ENCODE measurements at places on chromosomes 3 and 15.

DNA sequence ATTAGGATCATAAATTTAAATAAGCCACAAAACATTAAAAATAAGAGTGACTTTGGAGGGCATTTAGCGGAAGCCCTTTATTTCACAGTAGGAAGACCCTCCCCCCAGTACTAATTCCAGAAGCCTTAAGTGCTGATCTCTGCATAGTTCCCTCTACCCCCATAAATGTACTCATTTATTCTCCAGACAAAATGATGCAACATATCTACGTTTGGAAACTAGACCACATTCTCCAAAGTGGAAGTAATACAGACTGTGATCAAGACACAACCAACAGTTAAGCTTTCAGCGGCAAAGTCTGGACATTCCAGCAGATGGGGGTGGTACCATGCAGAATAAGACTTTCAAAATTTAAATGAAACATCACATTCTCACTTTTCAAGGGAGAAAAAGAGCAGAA is 44.8 kb upstream of the RPS17 start:
- DNase-seq: peak; percentile 71

DNA sequence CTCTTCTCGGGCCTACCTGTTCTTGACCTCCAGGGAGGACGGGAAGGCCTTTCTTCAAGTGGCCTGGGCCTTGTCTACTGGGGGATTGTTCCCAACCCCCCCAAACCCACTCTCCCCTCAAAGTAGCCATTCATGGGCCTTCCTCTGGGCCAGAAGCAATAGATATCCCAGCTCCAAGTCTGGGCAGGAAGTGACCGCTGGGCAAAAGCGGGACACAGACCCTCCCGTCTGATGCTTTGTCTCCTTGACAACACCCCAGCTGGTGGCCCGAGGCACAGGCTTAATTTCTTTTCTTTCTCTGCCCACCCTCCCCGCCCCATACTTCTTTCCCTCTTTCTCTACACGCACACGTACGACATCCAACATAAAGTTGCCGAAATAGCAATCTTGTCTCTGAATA is 41.4 kb upstream of the FEZF2 start:
- no peak for DNase-seq

DNA sequence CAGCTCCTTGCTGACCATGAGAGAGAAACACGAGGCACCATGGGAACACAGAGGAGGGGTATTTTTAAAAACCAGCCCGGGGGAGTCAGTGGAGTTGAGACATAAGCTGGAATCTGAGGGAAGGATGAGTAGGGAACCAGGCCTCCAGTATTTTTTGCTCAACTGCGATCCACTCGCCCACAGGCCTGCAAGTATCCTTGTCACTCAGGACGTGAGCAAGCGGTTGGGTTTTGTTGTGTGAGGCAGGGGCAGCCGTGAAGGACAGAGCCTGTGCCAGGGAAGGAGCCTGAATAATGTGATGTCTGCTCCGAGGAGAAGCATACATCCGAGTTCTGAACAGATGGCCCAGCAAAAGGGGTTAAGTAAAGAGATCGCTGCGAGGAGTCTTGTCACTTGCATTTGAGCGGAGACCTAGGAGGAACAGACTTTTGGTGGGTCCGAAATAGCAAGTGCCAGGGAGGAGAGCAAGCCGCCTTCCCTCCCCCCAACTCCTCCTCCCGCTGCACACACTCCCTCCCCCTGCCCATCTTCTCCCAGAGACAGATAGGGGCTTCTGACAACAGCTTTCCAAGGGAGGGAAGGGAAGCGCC is 20.4 kb upstream of the NTRK3 start:
- DNase-seq: no peak

GRCh38 chr3:8345398-8345797 is 156.2 kb upstream of the LMCD1 start:
- DNase-seq: peak; percentile 8

DNA sequence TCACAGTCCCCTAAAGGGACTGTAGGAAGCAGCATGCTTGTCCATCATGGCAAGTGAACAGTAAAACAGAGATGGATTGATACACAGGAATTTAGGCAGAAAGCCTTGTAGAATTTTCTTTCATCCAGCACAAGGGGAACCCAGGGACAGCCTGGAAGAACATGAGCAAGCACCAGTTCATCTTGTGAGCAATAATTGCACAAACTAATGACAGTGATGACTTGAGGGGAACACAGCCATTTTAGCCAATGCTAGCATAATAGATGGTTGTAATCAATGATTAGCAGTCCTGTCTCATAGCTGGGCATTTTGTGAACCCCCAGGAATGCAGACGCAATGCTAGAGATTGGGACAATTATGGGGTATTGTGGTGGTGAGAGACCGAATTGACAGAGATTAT is 6.7 kb downstream of the CD200 start:
- DNase-seq: no peak

- no peak for DNase-seq
These were observed 37.9 kb upstream of the MGLL start for GRCh38 chr3:127860211-127860696.

- no peak for DNase-seq
These were observed 44.8 kb downstream of the ST8SIA2 start for GRCh38 chr15:92438471-92438870.

GRCh38 chr15:58854593-58854992 is 78.9 kb downstream of the SLTM start:
- no peak for DNase-seq

- DNase-seq: no peak
These were observed 67.3 kb upstream of the ST3GAL6 start for GRCh38 chr3:98695796-98696195.

DNA sequence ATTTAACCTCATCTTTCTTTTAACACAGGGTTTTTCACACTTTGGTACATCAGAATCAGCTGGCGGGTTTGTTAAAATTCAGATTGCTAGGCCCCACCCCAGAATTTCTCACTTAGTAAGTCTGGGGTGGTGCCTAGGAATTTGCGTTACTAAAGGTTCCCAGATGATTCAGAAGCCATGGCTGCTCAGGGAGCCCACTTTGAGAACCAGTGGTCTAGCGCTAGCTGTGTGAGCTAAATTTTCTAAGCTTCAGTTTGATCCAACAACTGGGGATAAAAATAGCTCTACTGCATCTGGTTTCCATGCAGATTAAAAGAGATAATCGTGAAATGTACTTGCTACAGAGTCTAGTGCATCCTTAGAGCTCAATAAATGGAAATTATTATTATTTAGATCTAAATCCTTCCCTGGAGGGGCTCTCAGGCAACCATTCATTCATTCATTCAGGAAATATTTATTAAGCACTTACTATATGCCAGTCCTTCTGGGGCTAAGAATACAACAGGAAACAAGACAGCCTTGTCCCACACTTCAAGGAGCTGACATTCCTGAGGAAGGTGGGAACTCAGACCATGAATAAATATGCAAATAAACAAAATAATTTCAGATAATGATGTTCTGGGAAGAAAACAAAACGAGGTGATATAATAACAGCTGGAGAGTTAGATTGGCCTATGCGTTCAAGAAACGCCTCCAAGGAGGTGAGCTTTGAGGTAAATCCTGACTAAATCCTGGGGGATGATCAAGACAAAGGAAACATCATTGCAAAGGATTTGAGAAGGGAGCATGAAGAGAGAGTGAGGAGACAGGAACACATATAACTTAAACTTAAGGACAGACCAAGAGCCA is 3.9 kb upstream of the CIDEC start:
- DNase-seq: no peak

DNA sequence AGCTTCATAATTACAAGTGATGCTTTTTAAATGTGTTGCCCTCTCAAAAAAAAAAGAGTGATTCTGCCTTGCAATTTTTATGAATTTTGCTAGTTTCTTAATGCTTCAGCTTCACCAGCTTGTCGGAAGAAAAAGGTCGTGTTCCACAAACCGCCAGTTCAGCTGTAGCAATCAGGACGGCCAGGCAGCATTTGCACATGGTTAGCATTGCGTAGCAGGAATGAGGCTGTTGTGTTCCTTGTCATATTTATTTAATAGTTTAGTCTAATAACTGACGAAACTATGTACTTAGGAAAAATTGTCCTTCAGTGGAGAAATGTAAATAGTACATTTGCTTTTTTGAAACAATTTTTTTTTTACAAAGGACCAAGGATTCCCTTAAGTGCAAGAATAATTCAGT is 64.9 kb upstream of the SELENOK start:
- no peak for DNase-seq

DNA sequence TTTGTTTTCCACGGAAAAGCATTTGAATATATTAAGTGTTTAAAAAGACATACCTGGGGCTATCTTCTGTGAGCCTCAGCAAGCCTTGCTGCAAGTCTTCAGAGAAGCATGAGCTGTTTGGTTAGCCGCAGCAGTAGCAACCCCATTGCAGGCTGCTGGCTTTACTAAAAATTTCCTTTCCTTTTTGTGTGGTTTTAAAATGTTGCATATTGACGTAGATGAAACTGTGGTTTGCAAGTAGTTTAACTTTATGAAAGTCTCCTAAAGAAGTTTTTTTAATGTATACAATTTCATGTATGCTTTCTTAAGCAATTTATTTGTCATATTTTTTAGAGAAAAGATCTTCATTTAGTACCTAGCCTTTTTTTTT is at the start of gene GPR171:
Gene GPR171 (minus strand): TSS at position 166 of the 370 bp plus-strand sequence. CDS start 3,830 bp downstream, outside the sequence.
- DNase-seq: peak; percentile 66

- DNase-seq: no peak
These were observed 368.9 kb upstream of the ONECUT1 start for GRCh38 chr15:53158995-53159394.

GRCh38 chr3:143839980-143840379 is 8.3 kb downstream of the SLC9A9 start:
- DNase-seq: no peak

DNA sequence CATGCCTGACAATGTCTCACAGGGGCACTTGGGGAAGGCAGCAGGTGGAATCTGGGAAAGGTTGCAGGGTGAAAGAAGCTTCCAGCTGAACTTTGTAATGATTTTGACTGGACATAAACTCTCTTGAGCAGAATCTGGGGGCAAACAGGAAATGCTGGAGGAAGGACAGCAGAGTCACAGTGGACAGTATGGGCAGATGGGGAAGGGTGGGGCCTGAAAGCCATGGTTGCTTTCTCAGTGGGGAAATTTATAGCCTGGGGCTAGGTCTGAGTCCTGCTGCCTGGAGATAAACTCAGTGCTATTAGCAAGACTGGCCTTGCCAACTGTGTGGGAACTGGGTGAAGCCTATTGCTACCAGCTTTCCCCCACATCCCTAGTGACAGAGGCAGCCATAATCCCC is 203.2 kb downstream of the OSBPL10 start:
- no peak for DNase-seq

GRCh38 chr3:124234852-124235252 is 242.9 kb upstream of the ROPN1 start:
- DNase-seq: no peak

- no peak for DNase-seq
These were observed 113.4 kb downstream of the CCNL1 start for GRCh38 chr3:157046520-157046919.

GRCh38 chr15:89070197-89071124 is 17.8 kb upstream of the ABHD2 start:
- DNase-seq: peak; percentile 87

DNA sequence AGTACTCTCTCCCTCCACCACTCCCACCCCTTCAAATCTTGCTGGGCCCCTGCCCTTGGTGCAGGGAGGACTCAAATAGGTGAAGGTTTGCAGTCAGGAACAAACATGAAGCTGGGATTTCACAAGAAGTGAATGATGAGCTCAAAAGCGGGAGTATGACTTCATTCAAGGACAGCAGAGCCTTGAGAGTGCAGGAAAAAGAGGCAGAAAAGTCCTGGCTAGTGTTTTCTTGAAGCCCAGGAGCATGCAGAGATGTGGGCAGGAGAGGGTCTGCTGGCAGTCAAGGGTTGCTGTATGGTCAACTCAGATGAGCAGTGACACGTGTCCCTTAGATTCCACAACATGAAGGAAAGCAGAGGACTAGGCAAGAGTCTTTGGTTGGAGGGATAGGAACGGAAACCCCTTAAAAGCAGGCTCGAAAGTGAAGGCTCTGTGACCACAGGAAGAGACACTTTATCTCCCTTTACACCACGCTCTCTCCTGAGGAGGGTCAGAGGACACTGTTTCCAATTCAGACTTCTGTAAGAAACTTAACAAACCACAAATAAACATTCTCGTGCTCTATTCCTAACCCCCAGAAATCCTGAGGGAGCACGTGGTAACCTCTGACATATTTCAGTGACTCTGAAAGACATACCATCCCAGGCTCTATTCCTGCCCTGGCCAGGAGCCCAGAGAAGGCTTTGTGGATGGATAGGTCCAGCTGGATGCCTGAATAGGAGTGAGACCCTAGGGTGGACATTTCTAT is 168.0 kb upstream of the NDN start:
- peak; percentile 42 for DNase-seq

DNA sequence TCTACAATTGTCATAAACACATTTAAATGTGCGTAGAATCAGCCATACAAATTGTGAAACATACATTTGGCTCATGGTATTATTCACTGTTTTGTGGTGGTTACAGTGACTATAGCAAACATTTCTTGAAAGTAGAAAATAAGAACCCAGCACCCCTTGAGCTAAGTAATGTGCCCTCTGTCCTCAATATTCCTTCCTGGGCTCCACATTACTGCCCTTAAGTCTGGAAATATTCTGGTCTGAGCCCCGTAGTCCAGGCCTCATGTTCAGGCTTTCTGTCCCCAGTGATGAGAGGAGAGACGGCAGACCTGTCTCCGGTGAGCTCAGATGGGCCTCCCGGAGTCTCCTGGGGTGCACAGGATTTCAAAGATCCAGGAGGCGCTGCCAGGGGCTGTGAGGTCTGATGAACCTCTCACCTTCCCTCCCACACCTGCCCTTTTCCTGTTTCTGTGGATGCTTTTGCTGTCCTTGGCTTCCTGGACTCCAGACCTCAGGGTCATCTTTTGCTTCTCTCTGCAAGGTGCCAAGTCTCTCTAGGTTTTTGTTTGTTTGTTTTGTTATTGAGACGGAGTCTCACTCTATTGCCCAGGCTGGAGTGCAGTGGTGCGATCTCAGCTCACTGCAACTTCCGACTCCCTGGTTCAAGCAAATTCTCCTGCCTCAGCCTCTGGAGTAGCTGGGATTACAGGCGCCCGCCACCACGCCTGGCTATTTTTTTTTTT is 8.8 kb upstream of the MUC20 start:
- no peak for DNase-seq

DNA sequence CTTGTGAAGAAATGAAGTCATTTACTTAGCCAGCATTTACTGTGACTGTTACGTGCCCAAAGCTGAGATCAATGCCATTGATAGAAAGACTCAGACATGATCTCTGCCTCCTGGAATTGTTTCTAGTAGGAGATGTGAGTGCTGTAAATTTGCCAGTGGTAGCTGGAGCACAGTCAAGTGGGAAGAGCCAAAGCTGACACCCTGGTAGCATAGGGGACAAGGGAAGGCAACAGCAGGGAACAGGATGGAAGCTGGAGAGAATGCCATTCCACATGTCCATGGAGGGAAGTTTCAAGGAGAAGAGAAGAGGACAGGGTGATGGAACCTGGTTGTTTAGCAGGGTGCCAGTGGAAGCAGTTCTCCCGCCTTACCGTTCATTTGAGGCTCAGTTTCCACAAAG is 64.0 kb downstream of the TCAIM start:
- no peak for DNase-seq

- peak; percentile 73 for DNase-seq
These were observed at the start of gene SPATA12 for GRCh38 chr3:57060089-57060821. Gene SPATA12, plus strand, starts transcription at chr3:57060664. Its CDS starts 13,031 bp downstream, at chr3:57073695.

DNA sequence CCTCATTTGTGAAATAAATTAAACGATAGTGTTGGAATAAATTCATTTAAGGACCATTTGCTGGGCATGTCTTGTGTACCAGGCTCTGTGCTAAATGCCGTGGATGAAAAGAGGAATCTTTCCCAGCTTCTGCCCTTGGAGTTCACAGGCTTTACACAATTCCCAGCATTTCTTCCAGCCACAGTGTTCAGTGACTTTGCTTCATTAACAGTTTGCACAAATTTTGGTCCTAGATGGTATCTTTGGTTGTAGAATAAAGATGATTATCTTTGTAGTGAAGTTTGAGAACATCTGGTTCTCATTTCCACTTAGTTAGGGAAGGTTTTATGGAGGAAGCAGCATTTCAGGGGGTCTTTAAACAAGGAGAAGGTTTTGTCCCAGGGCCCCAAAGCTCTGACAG is 100.1 kb downstream of the LRTM1 start:
- no peak for DNase-seq

All from MV-4-11 (cell line).